ENCODE measurements at places on chromosomes 5 and 9. TPM values are rescaled to one million over a fixed set of nuclear protein-coding genes. Genes with fewer than 3 reads are reported as not detected.

Gene ALDH1A1
- 0.98 TPM for total RNA-seq

Gene SLC4A9
- under 0.01 TPM for total RNA-seq

Gene CD72
- total RNA-seq = 0.49 TPM

Gene CCDC180
- total RNA-seq = 10.3 TPM

Gene VCAN
- 208 TPM for total RNA-seq

Gene HRCT1
- total RNA-seq = not detected

Gene EPB41L4B
- 2.0 TPM for total RNA-seq

Gene STXBP1
- total RNA-seq = 93.9 TPM

Gene UGT3A1
- not detected for total RNA-seq

Gene MYMK
- not detected for total RNA-seq

Gene CDH6
- total RNA-seq = 37.4 TPM

Gene CTXN3
- 3.2 TPM for total RNA-seq

Gene PCDHGA7
- 8.1 TPM for total RNA-seq

Gene OTULINL
- total RNA-seq = 15.5 TPM

Gene PCDHGA10
- total RNA-seq = 14.5 TPM

Gene SMIM3
- 2.5 TPM for total RNA-seq

Gene TRPM6
- 0.74 TPM for total RNA-seq

Gene HMMR
- 2.2 TPM for total RNA-seq

Gene IL31RA
- total RNA-seq = not detected

Gene TNFAIP8
- 2.5 TPM for total RNA-seq

Gene F2R
- 25.1 TPM for total RNA-seq

Gene RC3H2
- total RNA-seq = 95.1 TPM

Gene ZBTB26
- 12.5 TPM for total RNA-seq

Gene DCAF12
- 23.8 TPM for total RNA-seq

Gene PCDHA1
- total RNA-seq = 6.6 TPM

Gene CCL27
- 0.25 TPM for total RNA-seq

Gene NUTM2G
- not detected for total RNA-seq

Gene PCDHB5
- total RNA-seq = 7.6 TPM

Gene SLC34A1
- not detected for total RNA-seq

Gene PCDHB8
- 4.9 TPM for total RNA-seq

Gene STPG3
- not detected for total RNA-seq

Gene PCDHGB1
- 6.9 TPM for total RNA-seq

Gene NRG2
- 3.9 TPM for total RNA-seq

Gene ARRDC1
- total RNA-seq = 10.6 TPM

Gene TNFSF8
- total RNA-seq = 0.49 TPM

Gene HAVCR2
- total RNA-seq = 3.9 TPM
